ENCODE measurements at places on chromosomes 3 and 15.
A peak's percentile ranks its signal among the peaks of the same experiment; 100 is the strongest.

DNA sequence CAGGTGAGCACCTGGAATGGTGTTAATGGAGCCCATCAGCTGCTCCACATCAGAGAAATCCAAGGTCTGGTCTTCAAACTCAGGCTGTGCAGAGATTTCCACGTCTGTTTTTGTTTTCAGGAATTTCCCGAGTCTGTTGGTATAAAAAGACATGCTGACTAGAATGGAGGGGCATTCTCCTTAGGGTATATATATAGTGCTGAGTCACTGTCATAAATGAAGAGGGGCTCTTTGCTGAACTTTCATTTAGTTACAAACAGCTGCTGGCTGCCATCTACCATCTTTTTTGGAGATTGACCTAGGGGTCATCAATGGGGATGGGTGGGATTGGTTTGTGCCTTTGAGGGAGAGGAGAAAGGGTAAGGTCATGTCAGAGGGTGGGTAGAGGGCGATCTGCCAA, 27.1 kb downstream of the FSD2 start:
- no peak for DNase-seq

DNA sequence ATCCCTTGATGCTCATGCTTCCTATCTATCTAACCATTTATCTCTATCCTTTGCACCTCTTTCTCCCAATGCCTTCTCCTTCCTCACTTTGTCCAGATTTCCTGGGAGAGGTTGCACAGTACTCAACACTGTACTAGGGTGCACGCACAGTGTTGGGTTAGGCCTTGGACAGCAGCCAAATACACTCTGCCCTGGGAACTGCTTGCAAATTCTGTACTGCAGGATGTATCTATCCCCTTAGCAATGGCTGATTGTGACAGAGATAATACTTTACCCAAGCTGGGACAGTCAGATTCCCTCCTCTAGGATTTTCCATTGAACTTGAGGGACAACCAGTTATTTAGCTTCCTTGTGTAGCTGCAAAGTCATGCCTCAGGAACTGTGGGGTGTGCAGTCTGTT, 113.3 kb downstream of the IL20RB start:
- DNase-seq, result no peak

GRCh38 chr3:122260206-122260605, 64.8 kb upstream of the CSTA start:
- no peak for DNase-seq

DNA sequence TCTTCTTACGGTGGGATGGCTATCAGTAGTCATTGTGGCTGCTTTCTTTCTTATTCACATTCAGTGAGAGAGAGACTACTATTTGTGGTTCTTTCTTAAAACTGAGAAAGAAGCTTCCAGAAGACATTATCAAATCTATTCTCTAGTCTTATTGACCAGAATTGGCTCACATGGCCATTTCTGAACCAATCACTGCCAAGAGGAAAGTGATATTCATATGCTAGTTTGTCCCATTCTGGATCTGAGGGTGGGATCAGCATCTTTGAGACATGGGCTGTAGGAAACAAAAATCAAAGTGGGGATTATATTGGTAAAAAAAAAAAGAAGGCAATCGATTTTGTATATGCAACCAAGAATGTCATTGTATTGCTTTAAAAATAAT, 106.4 kb upstream of the RASGRP1 start:
- no peak for DNase-seq

- no peak for DNase-seq
Measured at GRCh38 chr3:146524961-146525360, 19.4 kb downstream of the PLSCR1 start.

DNA sequence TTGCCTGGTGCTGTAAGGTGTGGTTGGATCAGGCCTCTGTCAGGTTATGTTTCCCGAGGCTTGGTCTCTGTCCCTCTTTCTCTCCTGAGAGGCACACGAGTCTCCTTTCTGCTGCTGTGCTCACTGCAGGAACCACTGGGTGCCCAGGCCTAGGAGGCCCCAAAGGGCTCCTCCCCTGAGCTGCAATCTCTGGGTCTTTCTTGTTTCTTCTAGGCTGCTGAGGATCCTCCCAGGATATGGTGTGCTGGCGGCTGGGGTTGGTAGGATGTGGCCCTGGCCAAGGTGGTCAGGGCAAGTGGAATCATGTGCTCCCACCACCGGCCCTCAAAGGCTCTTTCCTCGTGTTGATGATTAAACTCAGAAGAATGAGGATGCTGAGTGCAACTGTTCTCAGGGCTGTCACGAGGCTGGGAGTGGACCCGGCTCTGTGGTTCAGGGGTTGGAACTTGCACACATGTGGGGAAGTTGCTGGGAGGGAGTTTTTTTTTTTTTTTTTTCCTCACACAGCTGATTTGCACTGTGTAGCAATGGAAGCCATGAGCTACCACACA, 43.6 kb upstream of the CTSH start:
- no peak for DNase-seq

DNA sequence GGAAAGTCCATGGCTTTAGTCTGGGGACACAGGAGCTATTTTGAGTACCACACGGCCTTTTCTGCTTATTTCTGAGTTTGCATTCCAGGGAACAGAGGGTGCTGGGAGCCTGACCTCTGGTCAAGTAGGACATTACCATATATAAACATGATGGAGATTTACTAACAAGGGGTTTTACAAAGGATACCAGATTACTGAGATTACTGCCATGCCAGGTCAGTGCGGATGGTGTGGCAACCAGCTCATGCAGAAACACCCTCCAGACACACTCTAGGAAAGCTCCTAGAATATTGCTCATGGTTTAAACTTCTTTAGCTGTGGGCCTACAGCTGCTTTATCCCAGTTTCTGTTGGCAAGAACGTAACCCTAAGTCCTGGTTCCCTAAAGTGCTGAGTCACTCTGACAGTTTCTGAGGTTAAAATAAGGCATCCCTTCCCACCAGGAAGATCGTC, 54.3 kb upstream of the AGTR1 start:
- no peak for DNase-seq

GRCh38 chr15:31954374-31955172, 75.7 kb upstream of the CHRNA7 start:
- no peak for DNase-seq

DNA sequence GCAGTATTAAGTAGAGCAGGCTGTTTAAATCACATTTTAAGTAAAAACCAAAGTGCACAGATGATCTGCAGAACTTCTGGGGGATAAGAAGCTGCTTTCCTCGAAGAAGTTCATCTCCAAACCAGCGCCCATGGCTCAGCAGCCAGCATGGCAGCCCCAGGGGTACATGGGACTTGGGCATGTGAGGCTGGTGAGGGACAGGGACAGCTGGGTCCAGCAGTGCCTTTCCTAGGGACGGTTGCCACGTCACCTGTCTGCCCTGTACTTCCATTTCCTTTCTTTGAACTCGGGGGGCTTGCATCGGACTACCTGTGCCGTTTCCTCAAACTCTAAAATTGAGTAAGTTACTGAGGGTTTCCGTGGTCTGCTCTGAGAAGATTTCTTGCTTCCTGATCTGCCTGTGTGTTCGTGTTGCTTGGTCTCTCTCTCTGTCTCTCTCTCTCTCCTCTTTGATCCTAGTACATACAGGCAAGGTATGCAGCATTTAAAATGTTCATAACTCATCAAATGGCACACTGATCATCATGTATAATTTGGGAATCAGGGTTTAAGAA, 67.6 kb downstream of the IGF1R start:
- no peak for DNase-seq

DNA sequence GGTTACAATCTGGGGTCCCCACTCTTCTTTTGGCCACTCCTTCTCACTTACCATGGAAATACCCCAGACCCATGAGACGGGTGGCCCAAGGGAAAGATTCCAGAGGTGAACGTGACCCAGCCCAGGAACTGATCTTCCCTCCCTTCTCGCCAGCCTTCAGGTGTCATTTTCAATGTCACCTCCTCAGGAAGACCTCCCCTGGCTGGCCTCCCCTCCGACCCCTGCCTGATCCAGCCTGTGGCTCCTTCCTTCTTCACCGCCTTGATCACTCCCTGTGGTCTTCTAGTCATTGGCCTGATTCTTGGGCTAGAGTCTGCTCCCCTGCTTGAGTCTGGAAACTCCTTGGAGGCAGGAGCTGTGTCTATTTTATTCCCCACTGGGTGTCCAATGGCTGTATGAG, 146.1 kb downstream of the SMAD6 start:
- no peak for DNase-seq

DNA sequence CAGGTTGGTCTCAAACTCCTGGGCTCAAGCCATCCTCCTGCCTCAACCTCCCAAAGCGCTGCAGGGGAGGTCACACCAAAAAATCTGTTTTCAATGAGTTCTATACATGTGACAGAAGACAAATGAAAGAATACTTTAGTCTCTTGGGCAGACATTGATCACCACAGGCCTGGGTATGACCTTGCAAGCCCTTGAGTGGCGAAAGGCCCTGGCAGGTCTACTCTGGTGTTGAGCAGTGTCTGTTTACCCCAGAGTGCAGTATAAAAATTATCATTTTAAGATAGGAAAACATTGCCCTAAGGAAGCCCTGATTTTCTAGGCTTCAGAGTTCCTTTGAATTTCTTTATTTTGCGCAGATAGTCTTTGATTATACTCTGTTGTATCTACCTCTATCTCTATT, 61.6 kb upstream of the GBE1 start:
- DNase-seq, result no peak

DNA sequence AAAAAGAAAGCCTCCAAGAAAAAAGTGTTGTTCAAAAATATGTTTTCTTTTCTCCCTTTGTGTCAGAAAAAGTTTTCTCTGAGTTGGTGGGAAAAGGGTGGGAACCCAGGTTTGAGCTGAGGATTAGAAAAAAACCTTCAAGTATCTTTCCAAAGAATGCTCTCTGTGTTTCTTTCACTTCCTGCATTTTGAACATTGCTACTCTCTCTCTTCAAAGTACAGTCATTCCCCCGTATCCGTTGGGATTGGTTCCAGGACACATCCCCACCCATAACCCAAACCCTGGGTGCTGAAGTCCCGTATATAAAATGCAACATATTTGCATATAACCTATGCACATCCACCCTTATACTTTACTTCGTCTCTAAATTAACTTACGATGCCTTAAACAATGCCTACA, 139.6 kb downstream of the TMCO5A start:
- DNase-seq, result no peak

GRCh38 chr3:133525435-133525834, 48.1 kb upstream of the CDV3 start:
- no peak for DNase-seq

DNA sequence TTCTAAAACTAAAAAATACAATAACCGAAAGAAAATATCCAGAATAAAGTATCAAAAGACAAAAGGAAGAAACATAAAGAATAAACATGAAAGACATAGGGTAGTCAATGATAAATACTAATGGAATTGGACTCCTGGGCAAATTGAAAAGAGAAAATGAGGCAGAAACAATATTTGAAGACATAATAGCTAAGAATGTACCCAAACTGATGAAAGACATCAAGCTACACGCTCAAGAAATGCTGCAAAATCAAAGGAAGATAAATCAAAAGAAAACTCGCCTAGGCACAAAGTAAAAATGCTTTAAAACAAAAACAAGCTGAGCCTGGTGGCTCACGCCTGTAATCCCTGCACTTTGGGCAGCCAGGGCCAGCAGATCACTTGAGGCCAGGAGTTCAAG, 34.9 kb downstream of the CEP70 start:
- no peak for DNase-seq

DNA sequence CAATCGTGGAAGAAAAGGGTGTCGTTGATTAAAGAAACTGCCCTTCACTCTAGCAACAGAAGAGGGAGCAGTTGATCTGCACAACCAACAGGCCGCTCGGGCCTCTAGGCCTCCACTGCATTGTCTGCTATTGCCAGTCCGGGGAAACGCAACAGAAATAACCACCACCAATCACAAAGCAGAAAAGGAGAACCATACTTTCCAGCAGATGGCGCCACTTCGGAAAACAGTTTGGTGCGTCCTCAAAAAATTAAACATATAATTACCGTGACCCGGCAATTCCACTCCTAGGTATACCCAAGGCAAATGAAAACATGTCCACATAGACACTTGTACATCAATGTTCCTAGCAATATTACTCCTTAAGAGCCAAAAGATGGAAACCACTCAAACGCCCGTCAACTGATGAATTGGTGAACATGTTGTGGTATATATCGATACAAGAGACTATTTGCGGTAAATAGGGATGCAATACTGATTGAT, 154.1 kb downstream of the TJP1 start:
- DNase-seq, result peak; percentile 83

DNA sequence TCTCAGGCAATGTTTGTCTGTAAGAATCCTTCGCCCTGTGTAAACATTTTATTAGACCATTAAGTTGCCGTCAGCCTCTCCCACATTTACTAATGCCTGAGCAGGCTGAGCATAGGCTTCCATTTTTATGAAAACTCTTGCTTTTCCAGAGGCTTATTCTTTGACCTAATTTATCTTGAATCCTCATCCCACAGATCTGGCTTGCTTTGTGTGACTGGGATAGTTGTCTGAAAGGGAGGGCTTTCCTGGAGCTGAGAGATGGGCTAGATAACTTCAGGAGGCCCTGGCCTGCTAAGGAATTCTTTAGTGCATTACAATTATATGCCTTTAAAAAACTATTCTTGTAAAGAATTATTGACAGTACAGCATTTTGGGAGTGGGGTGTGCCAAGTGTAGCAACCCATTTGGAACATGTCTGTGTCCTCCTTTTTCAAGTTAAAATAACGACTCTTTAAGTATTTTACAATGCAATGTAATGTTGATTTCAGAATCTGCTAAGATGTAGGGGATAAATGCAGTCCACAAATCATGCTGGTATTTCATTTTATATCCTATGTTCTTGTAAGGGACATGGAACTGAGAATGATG, 52.4 kb downstream of the EEFSEC start:
- no peak for DNase-seq

- no peak for DNase-seq
Measured at GRCh38 chr3:129065016-129065719, 4.6 kb downstream of the GP9 start.

- DNase-seq, result no peak
Measured at GRCh38 chr15:93073465-93073952, 15.5 kb downstream of the RGMA start.

DNA sequence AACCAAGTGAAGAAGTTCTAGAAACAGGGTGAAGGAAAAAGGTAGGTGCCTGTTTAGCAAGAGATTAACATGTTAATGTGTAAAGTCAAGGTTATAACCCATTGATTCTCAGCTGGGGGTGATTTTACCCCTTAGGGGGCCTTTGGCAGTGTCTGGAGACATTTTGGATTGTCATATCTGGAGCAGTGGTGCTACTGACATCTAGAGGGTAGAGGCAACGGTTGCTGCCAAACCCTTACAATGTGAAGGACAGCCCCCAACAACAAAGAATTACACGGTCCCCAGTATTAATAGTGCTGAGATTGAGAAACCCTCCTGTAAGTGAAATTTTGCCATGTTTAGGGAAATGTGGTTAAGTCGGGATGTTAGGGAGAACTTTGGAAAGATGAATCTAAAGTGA, 74.7 kb downstream of the CRYBG3 start:
- DNase-seq, result no peak

DNA sequence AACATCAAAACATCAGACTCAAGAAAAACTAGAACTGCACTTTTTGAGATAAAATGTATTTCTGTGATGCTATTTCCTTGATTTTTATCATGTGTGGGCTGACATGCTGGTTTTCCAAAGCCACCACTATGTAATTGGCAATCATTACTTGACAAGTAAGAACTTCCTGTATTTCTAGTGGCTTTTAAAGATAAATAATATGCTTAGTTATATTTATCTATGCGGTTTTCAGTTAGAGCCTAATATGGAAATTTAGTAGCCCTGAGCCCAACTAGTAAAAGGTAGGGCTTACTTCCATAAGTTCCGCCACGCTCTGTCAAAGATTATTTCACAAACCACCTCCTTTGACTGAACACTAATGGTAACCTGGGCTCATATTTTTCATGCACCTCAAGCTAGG, 91.6 kb downstream of the PPARG start:
- DNase-seq, result no peak

- DNase-seq, result no peak
Measured at GRCh38 chr3:104596054-104596453, 770.7 kb upstream of the ALCAM start.

GRCh38 chr15:31237043-31237324, 89.7 kb upstream of the KLF13 start:
- DNase-seq, result no peak
